ENCODE measurements at places on chromosomes 4 and X. TPM values are rescaled to one million over a fixed set of nuclear protein-coding genes. Genes with fewer than 3 reads are reported as not detected.
A peak's percentile ranks its signal among the peaks of the same experiment; 100 is the strongest.

DNA sequence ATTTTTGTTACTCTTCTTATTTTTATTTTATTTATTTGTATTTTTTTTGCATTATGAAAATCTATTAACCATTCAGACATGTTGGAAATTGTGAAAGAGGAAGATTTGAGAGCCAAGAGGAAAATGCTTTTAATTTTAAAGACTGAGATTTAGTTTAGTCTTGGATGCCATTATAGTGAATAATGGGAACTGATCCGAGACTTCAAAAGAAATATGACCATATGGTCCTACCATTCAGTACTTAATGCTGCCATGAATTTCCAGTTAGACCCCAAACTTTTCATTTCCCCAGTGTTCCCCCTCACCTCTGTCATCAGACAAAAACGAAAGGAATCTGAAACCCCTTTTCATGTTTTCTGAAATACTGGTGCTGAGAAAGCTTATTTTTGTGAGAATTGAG lies 95.5 kb downstream of the TENM3 start:
- H3K27me3 ChIP-seq, result no peaks in the 10 kb centered on the region
- no peak overlapping the region for H3K4me3 ChIP-seq
- no peak for DNase-seq
- no peak overlapping the region for H3K27ac ChIP-seq
- no peaks in the 10 kb centered on the region for H3K4me1 ChIP-seq

GRCh38 chrX:97308171-97308570 lies 424.5 kb downstream of the RPA4 start:
- H3K4me1 ChIP-seq, result no peaks in the 10 kb centered on the region
- H3K27ac ChIP-seq, result no peak overlapping the region
- no peak overlapping the region for H3K4me3 ChIP-seq
- DNase-seq, result peak; percentile 10

DNA sequence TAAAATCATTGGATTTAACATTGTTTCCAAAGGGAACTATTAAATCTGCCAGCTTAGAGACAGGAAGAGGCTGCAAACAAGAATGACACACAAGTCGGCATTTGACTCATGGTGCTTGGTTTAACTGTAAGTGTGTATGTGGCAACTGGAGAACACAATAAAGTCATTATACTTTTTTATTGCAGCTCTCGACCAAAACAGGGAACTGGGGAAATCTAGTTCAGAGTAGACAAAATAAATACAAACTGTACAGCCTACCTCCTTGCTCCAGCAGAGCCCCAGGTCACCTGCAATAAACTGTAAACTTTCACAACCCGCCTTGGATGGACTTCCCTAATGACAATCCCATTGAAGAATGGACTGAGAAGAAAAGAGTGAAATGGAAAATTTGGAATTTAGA lies 24.0 kb downstream of the NPY5R start:
- no peaks in the 10 kb centered on the region for H3K27me3 ChIP-seq
- peak; percentile 2 for DNase-seq
- no peaks in the 10 kb centered on the region for H3K4me1 ChIP-seq
- no peaks in the 10 kb centered on the region for H3K36me3 ChIP-seq

DNA sequence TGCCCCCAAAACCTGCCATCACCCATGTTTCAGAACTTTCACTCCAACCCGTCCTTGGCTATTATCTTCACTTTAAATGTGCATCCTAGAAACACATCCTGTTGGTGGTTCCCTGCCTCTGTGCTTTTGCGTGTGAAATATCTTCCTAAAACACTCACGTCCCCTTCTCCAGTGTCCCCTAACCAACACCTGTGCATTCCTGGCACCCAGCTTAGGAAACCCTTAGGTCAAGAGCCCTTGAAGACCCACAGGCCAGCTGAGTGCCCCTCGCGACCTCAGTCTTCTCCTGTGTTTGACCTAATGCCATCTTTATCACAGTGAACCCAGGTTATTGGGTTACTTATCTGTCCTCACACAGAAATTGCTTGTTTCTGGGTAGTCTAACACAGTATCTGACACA lies 117.6 kb downstream of the STK32B start:
- H3K4me1 ChIP-seq, result peaks cover 13% of the 10 kb centered on the region
- no peak overlapping the region for H3K27ac ChIP-seq
- no peaks in the 10 kb centered on the region for H3K27me3 ChIP-seq
- H3K36me3 ChIP-seq, result no peaks in the 10 kb centered on the region
- no peak for DNase-seq

DNA sequence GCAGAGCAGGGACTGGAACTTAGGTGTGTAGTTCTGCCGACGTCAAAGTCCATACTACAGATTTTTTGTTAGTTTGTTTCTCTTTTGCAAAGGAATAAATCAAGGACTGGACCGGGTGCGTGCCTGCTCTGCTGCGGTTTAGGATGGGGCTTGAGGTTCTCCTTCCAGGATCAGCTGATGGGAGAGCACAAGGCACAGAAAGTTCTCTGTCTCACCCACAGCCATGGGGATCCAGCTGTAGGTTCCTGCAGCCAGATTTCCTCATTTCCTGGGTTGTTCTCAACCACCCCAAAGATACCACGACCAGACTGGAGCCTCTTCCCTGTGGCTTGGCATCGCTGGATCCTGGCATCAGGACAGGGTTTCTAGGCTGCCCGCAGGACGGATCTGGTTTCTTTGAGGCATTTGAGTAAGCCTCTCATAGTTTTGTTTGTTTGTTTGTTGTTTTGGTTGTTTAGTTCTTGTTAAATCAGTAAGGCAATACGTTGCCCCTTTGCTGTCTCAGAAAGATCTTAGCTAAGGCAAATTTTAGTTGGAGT lies 789 bp upstream of the SRPX start:
- H3K27me3 ChIP-seq, result no peaks in the 10 kb centered on the region
- H3K4me1 ChIP-seq, result 0 out of 2 replicates have a peak, but pooled peaks cover 9% of the 10 kb centered on the region
- DNase-seq, result peak; percentile 42
- H3K27ac ChIP-seq, result no peak overlapping the region
- H3K36me3 ChIP-seq, result no peaks in the 10 kb centered on the region

DNA sequence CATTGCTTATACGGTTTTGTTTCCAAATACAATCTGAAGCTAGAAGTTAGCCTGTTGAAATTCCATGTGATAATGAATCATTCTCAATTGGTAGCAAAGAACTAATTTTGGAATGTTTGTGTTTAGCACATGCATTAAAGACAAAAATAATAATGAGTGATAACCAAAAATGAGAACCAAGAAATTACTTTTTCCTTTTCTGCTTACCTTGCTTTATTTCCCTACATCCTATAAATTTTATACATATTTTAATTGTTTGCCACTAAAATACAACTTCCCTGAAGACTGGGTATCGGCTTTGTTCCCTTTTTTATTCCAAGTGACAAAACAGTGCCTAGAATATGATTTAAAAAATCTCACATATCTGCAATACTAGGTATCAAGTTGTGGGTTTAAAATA lies 203.8 kb upstream of the TACR3 start:
- no peaks in the 10 kb centered on the region for H3K4me1 ChIP-seq
- DNase-seq, result no peak
- no peak overlapping the region for H3K4me3 ChIP-seq
- H3K36me3 ChIP-seq, result no peaks in the 10 kb centered on the region

DNA sequence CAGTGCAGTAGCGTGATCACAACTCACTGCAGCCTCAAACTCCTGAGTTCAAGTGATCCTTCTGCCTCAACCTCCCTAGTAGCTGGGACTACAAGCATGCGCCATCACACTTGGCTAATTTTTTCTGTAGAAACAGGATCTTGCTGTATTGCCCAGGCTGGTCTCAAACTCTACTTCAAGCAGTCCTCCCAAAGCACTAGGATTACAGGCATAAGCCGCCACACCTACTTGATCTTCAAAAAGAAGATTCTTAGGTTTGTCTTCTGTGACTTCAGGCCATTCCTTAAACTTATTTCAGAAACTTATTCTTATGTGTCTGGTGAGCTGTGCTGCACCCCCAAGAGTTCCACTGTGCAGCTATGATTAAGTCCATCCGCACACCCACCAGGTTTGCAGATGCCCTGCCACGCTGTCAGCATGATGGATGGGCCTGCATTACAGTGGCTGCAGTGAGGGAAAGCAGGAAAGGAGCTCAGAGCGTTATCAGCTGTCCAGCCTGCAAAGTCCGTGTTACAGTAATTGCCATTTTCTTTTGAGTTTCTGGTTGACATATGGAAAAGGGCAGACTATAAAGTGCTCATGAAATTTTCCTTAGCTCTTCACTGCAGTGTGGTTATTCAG lies 146.6 kb downstream of the AASDH start:
- H3K36me3 ChIP-seq, result no peaks in the 10 kb centered on the region
- peaks cover 10% of the 10 kb centered on the region for H3K27me3 ChIP-seq
- no peaks in the 10 kb centered on the region for H3K4me1 ChIP-seq
- H3K4me3 ChIP-seq, result no peak overlapping the region
- H3K27ac ChIP-seq, result no peak overlapping the region
- no peak for DNase-seq

GRCh38 chr4:14143892-14144291 lies 516.4 kb upstream of the BOD1L1 start:
- no peak overlapping the region for H3K27ac ChIP-seq
- no peak overlapping the region for H3K4me3 ChIP-seq
- H3K4me1 ChIP-seq, result no peaks in the 10 kb centered on the region
- no peaks in the 10 kb centered on the region for H3K27me3 ChIP-seq
- no peaks in the 10 kb centered on the region for H3K36me3 ChIP-seq

DNA sequence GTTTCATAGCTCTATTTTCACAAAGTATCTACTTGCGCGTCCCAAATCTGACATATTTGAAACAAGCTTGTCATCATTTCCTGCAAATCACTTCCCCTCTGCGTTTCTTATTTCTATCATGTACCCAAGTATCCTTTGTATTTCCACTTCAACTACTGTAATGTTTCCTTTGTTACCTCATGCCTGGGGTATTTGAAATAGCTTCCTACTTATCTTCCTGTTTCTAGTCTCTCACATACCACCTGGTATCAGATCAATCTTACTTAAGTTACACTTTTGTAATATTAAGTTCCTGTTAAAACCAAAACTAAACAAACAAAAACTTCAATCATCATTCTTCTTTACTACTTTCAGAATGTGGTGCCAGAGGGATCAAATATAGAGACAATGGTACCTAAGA lies 93.6 kb upstream of the SMAD1 start:
- no peak for DNase-seq
- no peaks in the 10 kb centered on the region for H3K27me3 ChIP-seq
- no peak overlapping the region for H3K4me3 ChIP-seq
- no peaks in the 10 kb centered on the region for H3K4me1 ChIP-seq

- no peak overlapping the region for H3K4me3 ChIP-seq
- H3K4me1 ChIP-seq, result no peaks in the 10 kb centered on the region
- H3K27me3 ChIP-seq, result no peaks in the 10 kb centered on the region
- no peak for DNase-seq
- no peak overlapping the region for H3K27ac ChIP-seq
Observed at GRCh38 chr4:25982962-25983361, 68.9 kb downstream of the SMIM20 start.

DNA sequence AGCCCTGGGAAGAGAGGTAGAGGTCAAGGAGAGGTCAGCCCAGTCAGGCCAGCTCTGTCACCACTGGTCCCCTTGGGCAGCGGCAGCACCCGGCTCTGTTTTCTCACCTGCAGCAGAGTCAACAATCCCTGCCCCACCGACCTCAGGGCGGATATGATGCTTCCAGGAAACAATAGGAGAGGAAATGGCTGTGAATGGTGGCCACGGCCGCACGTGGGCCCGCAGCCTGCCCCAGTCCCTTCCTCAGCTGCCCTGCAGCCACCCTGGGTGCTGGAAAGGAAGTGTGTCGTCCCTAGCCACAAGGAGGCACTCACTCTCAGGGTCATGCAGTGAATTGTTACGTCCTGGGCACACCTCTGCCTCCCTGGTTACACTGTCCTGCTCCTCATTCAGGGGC lies 92.5 kb upstream of the ENPP6 start:
- H3K4me3 ChIP-seq, result no peak overlapping the region
- no peaks in the 10 kb centered on the region for H3K36me3 ChIP-seq
- no peaks in the 10 kb centered on the region for H3K4me1 ChIP-seq
- DNase-seq, result no peak
- no peaks in the 10 kb centered on the region for H3K27me3 ChIP-seq

DNA sequence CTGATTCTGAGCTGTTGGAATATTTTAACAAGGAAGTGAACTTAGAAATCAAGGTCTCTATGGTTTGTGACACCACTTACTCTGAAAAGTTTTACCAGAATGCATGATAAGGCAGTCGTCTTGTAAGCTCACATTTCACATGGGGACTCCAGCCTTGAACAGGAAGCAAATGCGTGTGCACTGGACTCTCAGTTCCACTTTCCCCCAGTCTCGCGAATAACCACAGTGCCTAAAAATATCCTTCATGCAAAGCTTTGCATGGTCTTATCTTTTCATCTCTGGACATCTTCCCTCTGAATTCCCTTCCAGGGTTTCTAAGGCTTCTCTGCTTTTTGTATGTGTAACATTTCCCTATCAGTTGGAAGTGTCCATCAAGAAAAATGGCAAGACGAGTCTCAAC lies 581.8 kb downstream of the NLGN4X start:
- no peaks in the 10 kb centered on the region for H3K36me3 ChIP-seq

- H3K36me3 ChIP-seq, result no peaks in the 10 kb centered on the region
- H3K4me1 ChIP-seq, result no peaks in the 10 kb centered on the region
- H3K27me3 ChIP-seq, result no peaks in the 10 kb centered on the region
- H3K4me3 ChIP-seq, result no peak overlapping the region
- H3K27ac ChIP-seq, result no peak overlapping the region
Observed at GRCh38 chr4:165059386-165059785, 5.7 kb downstream of the TRIM75 start.

GPC4 gene
- total RNA-seq, result 1.9 TPM

NDST3 gene
- total RNA-seq, result not detected

DRP2 gene
- total RNA-seq, result 0.22 TPM

FMR1NB gene
- total RNA-seq, result not detected

TLR1 gene
- not detected for total RNA-seq

GABRG1 gene
- not detected for total RNA-seq
